ENCODE measurements at places on chromosomes 6 and 20.

DNA sequence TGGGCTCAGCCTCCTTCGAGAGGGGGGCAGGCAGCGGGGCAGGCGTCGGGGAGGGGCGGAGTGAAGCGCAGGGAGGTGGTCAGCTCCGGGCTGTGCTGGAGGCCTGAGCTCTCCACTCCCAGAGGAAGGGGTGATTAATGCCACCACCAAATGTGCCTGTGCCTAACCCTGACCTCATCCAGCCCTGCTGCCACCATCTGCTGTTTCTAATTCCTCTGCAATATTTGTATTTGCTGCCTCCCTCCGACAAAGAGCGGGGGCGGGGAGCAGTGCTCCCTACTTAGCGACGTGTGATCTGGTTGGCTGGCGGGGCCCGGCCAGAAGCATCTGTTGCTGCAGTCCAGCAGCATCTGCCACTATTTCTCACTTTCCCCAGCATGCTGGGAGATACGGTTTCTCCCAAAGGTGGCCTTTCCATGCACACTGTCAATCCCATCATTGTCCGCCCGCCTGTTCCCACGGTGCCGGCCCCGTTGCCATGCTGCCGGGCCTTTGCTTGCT, 47.0 kb downstream of the DLL1 start:
- DNase-seq, result no peak

GRCh38 chr6:105488516-105489215, 85.8 kb upstream of the PREP start:
- DNase-seq, result no peak

GRCh38 chr20:43938017-43938655, 23.5 kb downstream of the TOX2 start:
- DNase-seq, result no peak

DNA sequence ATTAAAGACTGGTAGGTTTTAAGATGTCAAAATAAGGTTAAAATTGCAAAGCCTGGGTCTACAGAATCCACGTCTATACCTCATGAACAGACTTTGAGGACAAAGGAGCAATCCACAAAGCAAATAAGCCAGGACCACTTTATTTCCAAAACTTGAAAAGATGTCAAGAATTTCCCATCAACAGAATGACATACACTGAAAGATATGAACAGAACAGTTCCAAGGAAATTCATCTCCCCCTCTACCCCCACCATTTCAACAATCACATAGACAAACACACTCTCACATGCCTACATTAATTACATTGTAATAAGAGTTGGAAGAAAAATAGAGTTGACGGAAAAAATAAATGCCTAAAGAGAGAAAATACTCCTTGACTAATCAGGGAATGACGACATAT, 45.2 kb upstream of the NHSL1 start:
- DNase-seq, result no peak

- no peak for DNase-seq
Observed at GRCh38 chr20:43787937-43788336, 61.1 kb upstream of the GTSF1L start.

DNA sequence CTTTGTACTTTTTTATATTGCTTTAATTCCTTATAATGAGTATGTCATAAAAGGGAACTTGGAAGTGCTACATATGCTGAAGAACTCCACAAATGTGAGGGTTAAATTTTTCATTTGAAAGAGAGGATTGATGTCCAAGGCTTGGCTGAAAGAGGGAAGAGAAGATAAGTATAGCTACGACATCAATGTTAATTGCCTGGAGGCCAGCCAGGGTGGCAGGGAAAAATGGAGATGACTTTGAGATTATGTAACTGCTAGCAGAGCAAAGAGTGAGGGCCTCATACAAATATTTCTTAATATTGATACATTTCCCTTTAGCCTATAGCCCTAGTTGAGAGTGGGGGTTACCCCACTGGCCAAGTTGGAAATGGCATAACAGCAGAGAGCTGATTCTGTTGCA, 24.8 kb upstream of the RIMS4 start:
- DNase-seq, result no peak

- no peak for DNase-seq
Observed at GRCh38 chr6:109513571-109514071, 30.6 kb upstream of the ZBTB24 start.

DNA sequence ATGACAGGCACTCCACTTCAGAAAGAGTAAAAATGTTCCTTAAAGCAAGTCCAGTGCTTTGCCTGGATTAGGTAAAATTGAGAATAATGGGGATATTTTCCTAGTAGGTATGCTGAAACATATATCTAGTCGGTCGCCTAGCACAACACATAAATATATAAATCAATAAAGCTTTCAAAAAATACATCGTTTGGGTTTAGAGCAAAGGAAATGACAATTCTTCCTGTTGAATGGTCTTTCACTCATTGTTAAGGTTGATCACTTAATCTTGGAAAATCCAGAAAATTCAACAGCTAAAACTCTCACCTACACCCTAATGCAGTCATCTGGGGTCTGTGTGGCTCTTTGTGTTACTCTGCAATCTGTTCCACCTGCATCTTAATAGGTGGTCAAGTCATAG, 13.9 kb downstream of the HAO1 start:
- no peak for DNase-seq

DNA sequence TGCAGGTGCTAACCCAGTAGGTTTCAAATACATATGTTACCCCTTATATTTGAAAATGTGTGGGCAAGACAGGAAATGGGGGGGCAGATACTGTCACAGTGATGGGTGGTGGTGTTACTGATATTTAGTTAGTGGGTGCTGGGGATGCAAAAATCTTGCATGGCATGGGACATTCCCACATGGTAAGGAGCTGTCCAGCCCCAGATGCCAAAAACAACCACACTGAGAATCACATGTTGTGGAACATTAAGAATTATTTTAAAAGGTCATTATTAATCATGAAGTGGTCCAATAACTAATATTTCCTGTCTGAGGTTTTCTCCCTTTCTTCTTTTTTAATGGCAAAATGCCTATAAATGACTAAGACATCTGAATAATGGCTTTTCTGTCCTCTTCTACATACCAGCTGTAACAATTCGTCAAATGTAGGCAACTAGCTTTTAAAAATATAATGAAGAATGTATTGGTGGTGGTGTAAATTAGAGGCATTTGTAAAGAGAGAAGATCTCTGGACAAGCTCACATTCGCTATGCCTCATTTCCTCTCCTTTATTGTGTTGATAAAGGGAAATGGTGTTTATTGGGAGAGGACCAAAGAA, 57.3 kb upstream of the SLC35B3 start:
- DNase-seq, result no peak

DNA sequence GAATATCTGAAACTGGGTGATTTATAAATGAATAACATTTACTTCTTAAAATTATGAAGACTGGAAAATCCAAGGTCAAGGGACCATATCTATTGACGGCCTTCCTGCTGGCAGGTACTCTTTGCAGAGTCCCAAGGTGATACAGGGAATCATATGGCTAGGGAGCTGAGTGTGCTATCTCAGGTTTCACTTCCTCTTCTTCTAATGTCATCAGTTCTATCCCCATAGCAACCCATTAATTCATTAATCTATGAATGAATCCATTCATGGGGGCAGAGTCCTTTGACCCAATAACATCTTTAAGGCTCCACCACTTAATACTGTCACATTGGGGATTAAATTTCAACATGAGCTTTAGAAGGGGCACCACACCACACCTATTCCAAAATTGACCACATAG, 772.0 kb downstream of the HACE1 start:
- DNase-seq, result no peak

- no peak for DNase-seq
Observed at GRCh38 chr6:22421198-22421597, 124.4 kb upstream of the PRL start.

- no peak for DNase-seq
Observed at GRCh38 chr20:62025832-62026563, 39.7 kb downstream of the TAF4 start.

DNA sequence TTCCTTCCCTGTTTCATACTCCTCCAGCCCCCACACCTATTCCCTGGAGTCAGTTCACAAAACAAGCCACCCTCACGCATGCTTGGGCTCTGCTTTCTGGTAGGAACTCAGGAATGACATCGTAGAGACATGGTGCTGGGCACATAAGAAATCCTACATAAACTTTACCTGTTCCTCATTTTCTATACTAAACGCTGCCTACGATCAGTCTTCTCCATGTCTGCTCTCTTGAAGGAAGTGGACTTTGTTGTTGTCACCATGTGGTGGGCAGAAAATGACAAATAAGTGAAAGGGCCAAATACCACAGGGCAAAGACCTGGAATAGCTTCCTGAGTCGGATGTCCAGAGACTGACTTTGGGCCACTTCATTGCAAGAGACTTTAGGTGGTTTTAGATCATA, 10.1 kb downstream of the MYLK4 start:
- DNase-seq, result no peak

DNA sequence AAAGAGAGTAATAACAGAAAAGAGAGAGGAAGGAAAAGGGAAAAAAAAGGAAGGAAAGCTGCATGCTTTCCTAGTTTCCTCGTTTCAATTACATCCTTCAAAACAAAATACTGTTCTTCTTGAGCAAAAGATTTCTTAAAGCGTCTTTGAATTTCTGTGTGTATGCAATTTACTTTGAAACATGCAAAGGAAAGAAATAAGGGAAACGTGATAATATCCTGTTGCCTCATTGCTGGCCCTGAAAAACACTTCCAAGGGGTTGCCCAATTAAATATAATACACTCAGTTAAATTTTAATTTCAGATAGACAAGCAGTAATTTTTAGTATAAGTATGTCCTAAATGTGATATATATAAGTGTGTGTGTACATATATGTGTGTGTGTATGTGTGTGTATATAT, 51.2 kb upstream of the TPD52L1 start:
- no peak for DNase-seq

DNA sequence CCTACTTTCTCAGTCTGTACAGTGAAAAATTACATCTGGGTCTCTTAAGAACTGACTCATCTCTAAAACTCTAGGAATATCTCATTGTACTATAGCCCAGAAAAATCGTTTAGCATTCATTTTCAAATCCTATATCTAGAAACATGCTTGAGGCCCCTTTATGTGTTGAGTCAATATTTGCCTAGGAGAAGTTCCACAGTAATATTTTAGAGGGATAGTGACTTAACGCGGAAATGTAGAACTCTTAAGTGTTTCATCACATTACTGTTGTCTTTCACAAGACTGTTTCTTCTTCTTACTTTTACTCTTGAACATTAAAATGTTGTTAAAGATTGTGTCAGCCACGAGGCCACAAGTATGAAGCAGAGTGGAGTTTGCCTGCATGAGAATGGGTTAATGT, 23.0 kb upstream of the MYLIP start:
- no peak for DNase-seq

- no peak for DNase-seq
Observed at GRCh38 chr6:163420289-163420614, 5.7 kb downstream of the QKI start.

GRCh38 chr20:35478804-35479472, 23.5 kb downstream of the CEP250 start:
- DNase-seq, result peak; percentile 17

DNA sequence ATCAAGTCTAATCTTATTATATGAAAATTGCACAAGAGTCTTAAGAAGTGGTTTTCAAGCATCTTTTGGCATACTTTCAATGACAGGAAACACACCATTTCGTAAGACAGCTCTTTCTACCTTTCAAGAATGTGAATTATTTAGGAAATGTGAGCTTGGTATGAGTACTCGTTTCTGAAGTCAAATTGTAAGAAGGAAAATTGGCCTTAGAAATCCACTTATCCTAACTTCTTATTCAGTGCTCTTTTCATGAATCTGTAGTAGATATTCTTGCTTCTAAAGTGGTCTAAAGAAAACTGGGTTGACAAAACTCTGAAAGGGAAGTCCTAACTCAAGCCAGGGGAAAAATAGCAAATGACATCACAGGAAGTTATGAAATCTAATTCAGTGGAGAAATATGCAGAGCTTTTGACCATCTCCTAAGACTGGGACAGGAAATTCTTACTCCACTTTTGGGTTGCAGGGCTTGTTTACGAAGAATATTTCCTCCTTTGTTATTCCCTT, 38.5 kb upstream of the OGFRL1 start:
- DNase-seq, result no peak

DNA sequence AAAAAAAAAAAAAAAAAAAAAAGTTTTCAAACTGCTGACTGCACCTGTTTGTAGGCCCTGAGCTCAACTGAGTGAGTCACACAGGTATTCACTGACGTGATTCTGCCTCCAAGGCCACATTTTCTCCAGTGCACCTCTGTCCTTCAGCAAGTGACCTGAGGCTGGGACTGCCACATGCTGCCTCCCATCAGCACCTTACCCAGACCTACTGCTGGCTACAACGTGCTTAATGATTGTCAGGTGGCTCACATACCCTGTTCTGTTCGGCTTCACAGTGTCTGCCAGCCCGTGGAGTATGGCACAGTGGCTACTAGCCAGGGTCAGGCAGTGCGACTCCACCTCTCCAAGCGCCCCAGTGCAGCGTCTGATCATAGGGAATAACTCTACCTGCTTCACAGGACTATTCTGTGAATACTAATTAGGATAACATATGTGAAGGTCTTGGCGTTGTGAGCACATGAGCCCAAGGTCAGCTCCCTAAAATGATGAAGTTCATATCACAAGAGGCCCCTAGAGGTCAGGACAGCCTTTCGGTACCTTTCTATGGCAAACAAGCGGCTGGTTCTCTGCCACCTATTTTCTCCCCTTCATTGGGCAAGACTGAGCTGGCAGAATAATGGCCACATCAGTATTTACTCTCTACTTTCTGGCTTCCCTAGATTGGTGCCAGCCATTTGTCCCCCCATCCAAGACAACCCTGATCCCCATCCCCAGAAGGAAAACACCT, 28.1 kb downstream of the RIPOR3 start:
- no peak for DNase-seq

DNA sequence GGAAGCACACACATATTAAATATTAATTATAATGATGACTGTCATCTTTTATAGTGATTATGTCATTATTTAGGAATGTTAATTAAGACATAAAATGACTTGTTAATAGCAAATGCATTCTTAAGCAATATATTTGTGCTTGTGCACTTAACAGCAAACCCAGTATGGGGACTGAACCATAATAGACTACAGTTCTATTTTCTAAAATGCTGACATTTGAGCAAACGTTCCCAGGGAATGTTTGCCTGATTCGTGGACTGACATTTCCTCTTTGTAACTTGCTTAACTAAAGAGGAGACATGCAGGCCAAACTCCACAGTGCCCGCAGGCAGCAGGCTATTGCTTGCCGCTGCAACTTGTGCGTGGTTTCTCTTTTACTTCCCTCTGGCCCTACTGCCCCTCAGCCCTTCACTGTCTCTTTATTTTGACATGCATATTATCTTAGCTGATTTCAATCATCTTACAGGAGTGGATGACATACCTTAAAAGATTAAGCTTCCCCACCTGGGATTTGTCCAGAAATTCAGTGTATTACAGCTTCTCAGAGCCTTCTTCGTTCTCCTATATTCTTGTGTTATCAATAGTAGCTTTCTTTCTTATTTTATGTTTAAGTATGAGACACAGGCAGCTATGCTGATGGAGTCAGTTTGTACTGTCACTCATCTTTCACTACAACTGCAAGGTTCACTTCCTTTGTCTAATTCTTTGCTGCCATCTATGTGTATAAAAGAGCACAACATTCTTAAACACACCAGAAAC, 141.5 kb downstream of the GMDS start:
- no peak for DNase-seq

- no peak for DNase-seq
Observed at GRCh38 chr20:55513954-55514353, 491.4 kb downstream of the CBLN4 start.

Measured in GM18507 (cell line).